Daoy (cell line): ENCODE measurements at places on chromosomes 16 and 17. TPM values are rescaled to one million over a fixed set of nuclear protein-coding genes. Genes with fewer than 3 reads are reported as not detected.

DNA sequence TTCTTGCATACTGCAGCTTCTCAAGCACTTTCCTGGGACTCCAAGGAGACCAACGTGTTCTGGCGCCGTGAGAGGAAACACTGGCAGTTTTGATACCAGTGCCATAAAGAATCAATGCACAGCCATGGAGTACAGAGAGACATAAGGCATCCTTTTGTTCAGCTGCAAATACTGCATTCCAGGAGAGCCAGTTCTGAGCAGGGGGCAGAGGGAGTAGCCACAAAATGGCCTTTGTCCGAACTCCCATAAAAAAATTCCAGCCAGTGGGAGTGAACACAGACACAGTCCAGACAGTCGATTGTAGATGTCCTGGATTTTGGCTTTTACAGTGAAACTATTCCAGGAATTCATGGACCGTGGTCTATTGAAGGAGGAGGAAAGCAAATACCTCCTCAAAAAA lies 36.2 kb upstream of the TEKT3 start:
- DNase-seq: peak; percentile 7

- DNase-seq: no peak
Observed at GRCh38 chr17:55116440-55116914, 147.9 kb downstream of the STXBP4 start.

Gene KCNAB3
- 0.29 and 2.5 TPM in 2 replicates for total RNA-seq

Gene ITGAD
- 0.06 TPM in 1 of 2 replicates, not detected in the other for total RNA-seq

Gene VMO1
- not detected in 2 replicates for total RNA-seq

DNA sequence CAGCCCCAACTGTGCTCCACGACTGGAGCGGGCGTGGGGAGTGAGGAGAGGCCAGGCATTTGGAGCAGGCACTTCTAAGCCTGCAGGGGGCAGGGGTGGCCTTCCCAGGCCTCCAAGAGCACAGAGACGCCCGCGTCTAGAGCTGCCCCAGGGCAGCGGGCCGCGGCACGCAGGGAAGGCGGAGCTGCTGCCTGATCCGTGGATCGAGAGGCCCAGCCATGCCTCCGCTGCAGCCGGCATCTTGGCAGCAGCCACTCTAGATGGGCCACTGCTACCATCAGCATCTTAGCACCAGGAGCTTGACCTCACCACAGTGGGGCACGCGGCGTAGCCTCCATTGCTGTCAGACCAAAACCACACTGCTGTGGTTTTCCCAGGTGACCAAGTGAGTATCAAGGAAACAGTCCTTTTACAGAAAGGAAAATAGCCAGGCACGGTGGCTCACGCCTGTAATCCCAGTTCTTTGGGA lies 20.4 kb upstream of the WDR45B start:
- peak; percentile 77 for DNase-seq

DNA sequence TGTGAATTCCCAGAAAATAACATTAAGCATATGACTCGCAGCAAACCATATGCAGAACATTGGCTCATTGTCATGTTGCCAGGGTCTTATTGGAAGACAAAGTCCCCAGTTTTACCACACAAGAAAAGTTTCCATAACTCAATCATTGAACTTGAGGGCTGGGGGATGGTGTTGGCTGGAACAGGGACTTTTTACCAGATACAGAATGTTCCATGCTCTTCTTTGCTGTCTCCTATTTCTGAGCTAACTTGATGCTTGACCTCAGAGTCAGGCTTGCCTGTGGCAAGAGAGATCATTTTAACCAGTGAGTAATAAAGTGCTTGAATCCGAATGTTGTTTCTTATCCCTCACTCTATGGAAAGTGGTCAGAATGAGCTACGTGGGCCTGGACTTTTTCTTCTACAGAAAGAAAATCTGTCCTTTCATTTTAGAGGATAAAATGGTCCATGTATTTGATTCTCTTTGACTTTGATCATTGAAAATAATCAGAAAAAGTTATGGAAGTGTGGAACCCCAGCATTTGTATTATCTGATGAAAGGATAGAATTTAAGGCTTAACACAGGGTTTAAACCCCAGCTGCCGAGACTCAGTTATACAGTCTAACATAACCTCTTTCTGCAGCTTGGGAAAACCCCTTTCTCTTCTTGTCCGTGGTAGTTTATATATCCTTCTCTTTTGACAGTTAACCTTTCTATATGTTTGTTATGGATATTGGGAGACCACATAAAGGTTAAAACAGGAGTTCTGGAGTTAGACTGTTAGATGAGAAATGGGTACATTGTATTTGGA lies 67.0 kb downstream of the TUBD1 start:
- peak; percentile 59 for DNase-seq

Gene KSR1
- total RNA-seq: 55.3 and 59.5 TPM in 2 replicates

- DNase-seq: peak; percentile 49
Observed at GRCh38 chr16:66605177-66605978, 874 bp downstream of the CMTM3 start.
